ENCODE measurements at places on chromosomes 11 and 22.

DNA sequence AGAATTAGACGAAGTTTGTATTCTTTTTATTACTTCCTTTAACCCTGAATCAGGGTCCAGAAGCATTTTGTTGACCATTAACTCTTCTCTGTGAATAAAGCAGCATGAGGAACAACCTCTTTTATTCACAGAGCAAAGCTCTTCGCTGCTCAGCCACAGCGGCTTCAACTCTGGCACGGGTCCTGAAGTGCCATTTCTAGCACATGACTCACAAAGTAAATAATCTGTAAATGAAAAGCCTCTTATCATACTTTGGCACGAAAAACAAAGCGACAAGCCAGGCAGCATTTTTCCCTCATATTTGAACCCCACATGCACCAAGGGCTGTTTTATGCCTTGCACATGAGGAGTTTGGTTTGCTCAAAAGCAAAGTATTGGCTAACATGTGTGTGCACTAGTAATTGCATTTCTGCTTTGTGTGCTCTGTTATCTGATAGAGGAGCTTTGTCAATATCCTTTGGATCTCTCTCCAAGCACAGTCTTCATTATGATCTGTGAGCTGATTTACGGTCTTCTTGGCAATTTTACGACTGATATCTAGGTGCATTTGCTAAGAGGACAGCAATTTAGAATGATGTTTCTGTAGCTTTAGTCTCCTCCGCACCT, 33.0 kb upstream of the APOBEC3A start:
- peak; percentile 39 for DNase-seq

DNA sequence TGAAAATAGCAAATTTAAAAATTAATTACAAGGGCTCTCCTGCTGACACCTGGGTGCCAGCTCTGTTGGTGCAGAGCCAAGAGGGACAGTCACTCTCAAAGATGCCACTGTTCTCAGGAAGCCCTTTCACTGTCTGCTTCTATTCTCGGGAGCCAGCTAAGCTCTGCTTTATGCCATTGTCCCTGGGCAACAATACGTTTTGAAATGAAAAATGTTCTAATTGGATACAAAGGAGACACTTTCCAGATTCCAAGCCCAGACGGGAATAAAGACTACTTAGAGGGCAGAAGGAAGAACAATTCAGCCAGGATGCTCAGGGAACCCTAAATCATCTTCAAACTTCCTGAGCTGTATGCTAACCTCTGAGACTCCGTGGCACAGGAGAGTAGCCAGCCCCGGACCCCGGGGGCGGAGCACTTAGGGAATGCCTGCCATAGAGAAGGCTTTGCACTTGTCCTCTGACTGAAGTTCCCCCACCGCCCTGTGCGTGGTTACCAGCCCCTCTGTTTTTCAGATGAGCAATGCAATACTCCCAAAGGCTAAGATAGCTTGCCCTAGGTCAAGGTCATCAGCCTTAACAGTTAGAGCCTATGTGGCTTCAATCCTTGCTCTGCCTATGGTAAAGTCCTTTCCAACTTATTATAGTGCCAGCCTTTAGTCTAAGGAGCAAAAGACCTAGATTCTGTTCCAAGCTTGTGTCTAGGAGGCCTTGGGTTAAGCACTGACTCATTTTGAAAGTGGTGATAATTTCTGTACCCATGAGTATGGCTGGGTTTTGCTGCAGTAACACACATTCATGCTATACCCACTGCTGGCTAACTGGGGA, 150.9 kb downstream of the CACNA1I start:
- DNase-seq = no peak

- DNase-seq = no peak
Observed at GRCh38 chr22:48563966-48564330, 1263.7 kb downstream of the BRD1 start.

DNA sequence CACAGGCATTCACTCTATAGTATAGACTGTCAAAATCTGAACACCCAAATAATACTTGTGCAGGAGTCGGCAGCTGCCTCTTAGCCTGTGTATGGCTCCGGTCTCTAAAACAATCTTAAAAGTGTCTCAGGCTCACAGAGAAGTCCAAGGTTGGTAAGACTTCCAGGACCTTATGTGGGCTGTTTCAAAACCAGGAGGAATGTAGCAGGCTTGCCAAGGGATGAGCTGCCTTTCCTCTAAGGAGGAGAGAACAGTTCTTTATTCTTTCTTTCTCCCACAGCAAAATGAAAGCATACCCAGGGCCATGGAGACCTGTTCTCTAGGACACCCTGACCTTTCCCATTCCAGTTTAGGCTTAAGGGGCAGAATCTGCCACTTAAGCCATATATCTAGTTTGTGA, 176.5 kb downstream of the TRPC6 start:
- DNase-seq = no peak

DNA sequence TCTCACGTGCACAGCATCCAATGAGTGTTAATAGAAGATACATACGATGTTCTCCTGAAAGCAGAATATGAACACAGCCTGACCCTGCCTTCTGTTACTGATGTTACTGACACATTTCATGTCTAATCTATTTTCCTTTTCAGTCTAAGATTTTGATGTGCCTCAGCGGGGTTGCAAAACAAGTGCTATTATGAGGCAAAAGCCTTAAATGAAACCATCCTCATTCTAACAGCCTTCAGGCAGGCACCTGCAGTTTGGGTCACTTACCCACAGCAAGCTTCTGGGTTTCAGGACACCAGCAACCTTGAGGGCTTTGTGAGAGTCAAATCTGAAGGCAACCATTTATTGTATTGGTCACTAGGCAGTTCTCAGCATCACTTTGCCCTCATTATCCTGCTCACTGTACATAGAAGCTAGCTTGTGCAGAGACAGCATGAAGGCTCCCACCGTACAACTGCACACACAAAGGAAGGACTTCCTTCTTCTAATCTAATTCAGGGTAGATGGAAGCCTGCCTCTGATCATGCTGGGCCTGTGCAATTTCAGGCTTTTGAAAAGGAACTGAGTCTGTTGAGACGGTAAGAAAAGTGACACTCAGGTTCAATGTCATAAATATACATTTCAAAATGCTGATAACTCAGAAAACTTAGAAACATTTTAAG, 183.2 kb upstream of the PITPNB start:
- no peak for DNase-seq

All from NCI-H82 (cell line).